ENCODE measurements at places on chromosomes 7 and 10. TPM values are rescaled to one million over a fixed set of nuclear protein-coding genes. Genes with fewer than 3 reads are reported as not detected.
A peak's percentile ranks its signal among the peaks of the same experiment; 100 is the strongest.

DNA sequence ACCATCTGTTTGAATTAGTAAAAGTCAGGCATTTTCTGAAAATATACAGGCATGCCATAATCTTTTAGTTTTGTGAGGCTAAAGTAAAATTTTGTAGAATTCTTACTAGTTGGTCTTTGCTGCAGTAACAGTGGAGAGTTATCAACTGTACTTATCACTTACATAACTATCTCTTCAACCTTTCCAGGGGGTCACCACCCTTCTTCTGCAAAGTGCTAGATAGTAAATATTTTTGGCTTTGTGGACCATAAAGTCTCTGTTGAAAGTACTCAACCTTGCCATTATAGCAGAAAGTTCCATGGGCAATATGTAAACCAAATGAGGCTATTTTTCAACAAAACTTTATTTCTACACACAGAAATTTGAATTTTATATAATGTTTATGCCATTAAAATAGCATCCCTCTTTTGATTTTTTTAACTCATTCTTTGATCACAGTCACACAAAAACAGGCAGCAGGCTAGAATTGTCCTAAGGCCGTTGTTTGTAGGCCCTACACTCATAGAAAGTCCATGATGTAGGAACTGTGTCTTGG lies 59.5 kb upstream of the KLF6 start:
- H3K27ac ChIP-seq = no peak overlapping the region
- H3K27me3 ChIP-seq = no peaks in the 10 kb centered on the region
- DNase-seq = no peak
- H3K36me3 ChIP-seq = no peaks in the 10 kb centered on the region

DNA sequence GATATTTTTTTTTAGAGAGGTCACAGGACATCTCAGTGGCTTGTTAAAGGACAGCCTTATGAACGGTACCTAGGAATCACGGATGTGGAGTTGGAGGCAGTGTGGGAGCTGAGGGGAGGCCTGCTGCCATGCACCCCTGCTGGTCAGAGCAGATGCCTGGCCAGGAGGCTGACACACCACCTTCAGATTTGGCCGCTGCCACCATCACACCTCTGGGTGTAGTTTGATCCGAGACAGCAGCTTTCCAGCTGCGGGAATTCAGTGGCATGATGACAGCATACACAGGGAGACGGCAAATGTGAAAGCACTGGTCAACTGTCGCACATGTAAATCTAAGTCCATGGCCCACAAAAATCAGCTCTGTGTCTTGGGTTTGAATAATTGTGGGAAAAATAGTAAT lies 285.4 kb downstream of the ADARB2 start:
- H3K27ac ChIP-seq = no peak overlapping the region
- no peak overlapping the region for H3K4me3 ChIP-seq
- H3K4me1 ChIP-seq = no peaks in the 10 kb centered on the region
- no peaks in the 10 kb centered on the region for H3K36me3 ChIP-seq

Gene C10orf53
- not detected for total RNA-seq

DNA sequence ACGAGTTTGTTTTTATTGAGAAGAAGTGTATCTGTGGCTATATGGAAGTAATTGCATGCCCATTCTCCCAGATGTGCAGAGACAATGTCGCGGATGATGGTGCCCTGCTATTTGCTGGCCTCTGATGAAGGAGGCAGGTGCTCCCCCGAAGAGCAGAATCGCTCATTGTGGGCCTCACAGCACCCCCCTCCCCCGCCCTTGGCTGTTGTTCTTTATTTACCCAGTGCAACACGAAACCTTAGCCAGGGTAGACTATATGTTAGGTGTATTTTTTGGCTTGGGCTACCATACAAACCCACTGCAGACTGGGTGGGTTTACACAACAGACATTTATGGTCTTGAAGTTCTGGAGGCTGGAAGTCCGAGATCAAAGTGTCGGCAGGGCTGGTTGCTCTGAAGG lies 3.4 kb upstream of the ADCY1 start:
- no peak for DNase-seq
- H3K4me3 ChIP-seq = no peak overlapping the region
- H3K27ac ChIP-seq = no peak overlapping the region
- H3K36me3 ChIP-seq = no peaks in the 10 kb centered on the region
- peaks cover 15% of the 10 kb centered on the region for H3K4me1 ChIP-seq

Gene ANKRD30A
- not detected for total RNA-seq

DNA sequence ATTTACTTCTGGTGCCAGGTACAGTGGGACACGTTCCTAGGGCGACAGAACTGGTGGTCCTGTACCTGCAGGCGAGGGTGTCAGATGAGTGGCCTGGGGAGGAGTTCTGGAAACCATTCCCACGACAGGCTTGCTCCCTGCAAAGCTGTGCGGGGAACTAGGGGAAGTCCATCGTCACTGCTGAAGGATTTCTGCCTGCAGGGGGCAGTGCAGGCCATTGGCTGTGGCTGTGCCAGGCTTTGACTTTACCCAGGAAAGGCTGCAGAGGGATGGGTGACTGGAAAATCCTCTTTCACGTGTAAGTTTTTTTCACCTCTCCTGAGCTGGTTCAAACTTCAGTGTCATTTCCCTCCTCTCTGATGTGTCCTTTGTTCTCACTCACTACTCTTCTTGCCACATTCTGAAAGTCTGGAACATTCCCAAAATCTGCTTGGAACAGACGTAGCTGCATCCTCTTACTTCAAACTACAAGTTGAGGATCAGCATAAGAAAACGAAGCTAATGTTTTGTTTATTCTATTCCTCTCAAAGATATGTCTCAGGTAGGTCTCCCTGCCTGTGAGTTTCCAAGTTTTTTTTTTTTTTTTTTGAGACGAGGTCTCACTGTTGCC lies 126.5 kb downstream of the SH2D4B start:
- no peak overlapping the region for H3K27ac ChIP-seq
- H3K4me1 ChIP-seq = peaks cover 11% of the 10 kb centered on the region
- peak; percentile 89 for DNase-seq
- H3K27me3 ChIP-seq = no peaks in the 10 kb centered on the region
- no peak overlapping the region for H3K4me3 ChIP-seq

GRCh38 chr10:48458662-48459048 lies 146.2 kb downstream of the ARHGAP22 start:
- peaks cover 10% of the 10 kb centered on the region for H3K4me1 ChIP-seq
- no peaks in the 10 kb centered on the region for H3K36me3 ChIP-seq
- no peak overlapping the region for H3K4me3 ChIP-seq

Gene CDHR1
- 2.7 TPM for total RNA-seq

DNA sequence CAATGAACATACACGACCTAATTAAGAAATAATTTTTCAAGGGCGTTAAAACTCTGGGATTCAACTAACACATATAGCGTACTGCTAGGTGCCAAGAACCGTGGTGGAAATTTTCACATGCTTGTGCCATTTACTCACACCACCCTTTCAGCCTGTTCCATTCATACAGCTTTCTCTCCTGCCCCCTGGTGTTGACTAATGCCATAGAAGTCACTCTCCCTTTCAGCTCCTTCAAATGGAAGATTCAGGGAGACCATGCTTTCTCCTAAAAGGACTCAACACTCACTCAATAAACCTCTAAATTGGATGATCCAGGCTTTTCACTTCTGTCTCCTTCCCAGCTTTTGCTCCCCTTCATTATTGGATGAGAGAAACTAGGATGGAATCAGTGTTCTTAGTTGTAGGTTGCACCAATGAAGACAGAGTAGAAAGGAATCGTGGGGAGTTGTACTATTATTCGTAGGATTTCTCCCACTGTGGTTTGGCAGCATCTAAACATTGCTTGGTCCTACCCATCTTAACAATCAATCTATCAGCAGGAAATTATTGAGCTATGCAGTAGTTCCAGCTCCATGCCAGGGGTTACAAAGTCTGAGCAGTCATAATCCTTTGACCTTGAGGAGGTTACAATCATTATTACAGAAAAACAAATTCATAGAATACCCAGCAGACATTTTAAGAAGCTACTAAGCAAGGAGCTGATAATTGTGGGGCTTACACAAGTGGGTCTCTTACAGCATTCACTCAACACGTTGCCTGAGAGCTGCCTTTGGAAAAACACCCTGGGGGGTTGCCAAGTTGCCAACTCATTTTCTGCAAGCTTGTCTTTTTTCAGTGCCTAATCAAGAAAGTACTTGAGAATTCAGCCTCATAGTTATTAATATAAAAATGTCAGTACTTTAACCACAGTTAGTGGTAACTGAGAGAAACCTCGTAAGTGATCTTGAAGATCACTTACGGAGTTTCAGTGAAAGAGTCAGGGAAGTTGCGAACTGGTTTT lies 2.8 kb upstream of the PPP1R3C start:
- H3K4me3 ChIP-seq = no peak overlapping the region
- no peak overlapping the region for H3K27ac ChIP-seq
- DNase-seq = peak; percentile 70
- H3K4me1 ChIP-seq = no peaks in the 10 kb centered on the region
- peaks cover 30% of the 10 kb centered on the region for H3K27me3 ChIP-seq
- no peaks in the 10 kb centered on the region for H3K36me3 ChIP-seq

Gene CRPPA
- 1.4 TPM for total RNA-seq

DNA sequence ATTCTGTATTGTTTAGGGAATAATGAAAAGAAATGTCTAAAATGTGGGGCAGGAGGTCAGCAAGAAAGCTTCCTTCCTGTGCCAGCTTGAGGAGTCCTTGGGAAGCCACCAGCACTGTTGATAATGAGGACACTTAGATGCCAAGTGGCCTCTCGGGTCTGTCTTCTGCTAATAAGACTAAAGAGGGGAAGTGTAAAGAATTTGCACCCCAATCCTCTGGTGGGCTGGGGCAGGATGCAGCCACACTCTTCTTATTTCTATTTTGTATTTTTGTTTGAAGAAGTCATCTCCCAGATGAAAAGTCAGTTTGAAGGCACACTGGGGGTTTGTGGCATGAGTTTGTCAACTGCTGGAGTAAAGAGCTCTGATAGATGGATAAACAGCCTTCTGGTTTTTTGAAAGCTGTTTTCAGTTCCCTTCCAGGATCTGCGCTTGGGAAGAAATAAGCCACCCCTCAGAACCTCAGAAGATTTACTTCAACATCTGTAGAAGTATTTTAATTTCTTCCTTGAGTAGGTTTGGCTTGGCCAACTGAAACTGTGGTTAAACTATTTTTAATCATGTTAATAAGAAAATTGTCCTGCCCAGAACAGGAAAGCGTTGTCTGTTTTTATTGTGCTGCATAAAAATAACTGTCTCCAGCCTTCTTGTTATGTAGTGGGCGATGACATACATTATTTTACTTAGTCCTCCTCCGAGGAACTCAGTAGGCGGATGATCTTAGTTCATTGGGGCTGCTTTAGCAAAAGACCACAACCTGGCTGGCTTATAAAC lies 128.8 kb upstream of the GPR26 start:
- H3K27me3 ChIP-seq = no peaks in the 10 kb centered on the region
- no peak for DNase-seq
- no peaks in the 10 kb centered on the region for H3K36me3 ChIP-seq
- H3K27ac ChIP-seq = no peak overlapping the region

Gene GHRHR
- not detected for total RNA-seq

Gene TMEM270
- not detected for total RNA-seq

Gene RTKN2
- 65.9 TPM for total RNA-seq

- no peak overlapping the region for H3K27ac ChIP-seq
- H3K4me3 ChIP-seq = no peak overlapping the region
- peaks cover 8% of the 10 kb centered on the region for H3K36me3 ChIP-seq
- no peaks in the 10 kb centered on the region for H3K27me3 ChIP-seq
- peaks cover 41% of the 10 kb centered on the region for H3K4me1 ChIP-seq
These were observed 9.8 kb downstream of the ZNF775 start for GRCh38 chr7:150388709-150389531.

- no peaks in the 10 kb centered on the region for H3K27me3 ChIP-seq
- H3K4me1 ChIP-seq = peaks cover 15% of the 10 kb centered on the region
- H3K36me3 ChIP-seq = peaks cover 49% of the 10 kb centered on the region
- DNase-seq = no peak
These were observed 10.8 kb downstream of the HNRNPA2B1 start for GRCh38 chr7:26189697-26190096.

DNA sequence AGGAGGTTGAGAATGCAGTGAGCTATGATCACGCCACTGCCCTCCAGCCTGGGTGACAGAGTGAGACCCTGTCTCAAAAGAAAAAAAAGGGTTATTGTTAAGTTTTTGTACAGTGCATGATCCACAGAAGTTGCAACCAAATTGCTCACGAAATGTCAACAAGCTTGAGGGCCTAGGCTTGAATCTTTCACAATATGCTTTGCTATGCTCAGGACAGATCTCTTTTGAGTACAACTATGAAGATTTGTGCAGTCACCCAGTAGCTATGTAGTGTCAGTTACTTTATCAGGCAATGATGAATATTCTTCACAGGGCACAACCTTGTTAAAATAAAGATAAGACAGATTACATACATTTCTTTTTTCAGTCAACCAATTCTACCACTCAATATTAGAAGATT lies 109.2 kb downstream of the PRTFDC1 start:
- no peak overlapping the region for H3K27ac ChIP-seq
- H3K4me1 ChIP-seq = peaks cover 14% of the 10 kb centered on the region
- no peak overlapping the region for H3K4me3 ChIP-seq
- no peaks in the 10 kb centered on the region for H3K36me3 ChIP-seq

DNA sequence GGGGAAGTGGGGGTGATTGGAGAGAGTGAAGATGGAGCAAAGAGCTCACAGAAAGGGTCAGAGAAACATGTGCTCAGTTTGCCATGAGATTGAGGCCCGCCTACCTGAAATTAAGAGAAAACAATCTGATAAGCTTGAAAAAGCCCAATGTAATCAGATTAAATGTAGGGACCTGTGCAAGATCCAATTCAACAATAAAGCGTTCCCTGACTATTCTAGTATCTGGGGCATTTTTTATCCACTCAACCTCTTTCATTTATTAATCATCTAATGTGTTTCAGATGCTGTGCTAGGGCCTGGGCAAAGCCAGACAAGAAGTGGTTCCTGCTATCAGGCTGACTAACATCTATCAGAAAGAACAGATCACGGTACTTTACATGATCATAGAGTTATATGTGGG lies 238.4 kb upstream of the MYO3A start:
- H3K4me1 ChIP-seq = peaks cover 5% of the 10 kb centered on the region
- H3K4me3 ChIP-seq = no peak overlapping the region
- no peaks in the 10 kb centered on the region for H3K27me3 ChIP-seq
- no peak overlapping the region for H3K27ac ChIP-seq

Gene AGMO
- 0.30 TPM for total RNA-seq

Gene EPHB4
- 106 TPM for total RNA-seq

DNA sequence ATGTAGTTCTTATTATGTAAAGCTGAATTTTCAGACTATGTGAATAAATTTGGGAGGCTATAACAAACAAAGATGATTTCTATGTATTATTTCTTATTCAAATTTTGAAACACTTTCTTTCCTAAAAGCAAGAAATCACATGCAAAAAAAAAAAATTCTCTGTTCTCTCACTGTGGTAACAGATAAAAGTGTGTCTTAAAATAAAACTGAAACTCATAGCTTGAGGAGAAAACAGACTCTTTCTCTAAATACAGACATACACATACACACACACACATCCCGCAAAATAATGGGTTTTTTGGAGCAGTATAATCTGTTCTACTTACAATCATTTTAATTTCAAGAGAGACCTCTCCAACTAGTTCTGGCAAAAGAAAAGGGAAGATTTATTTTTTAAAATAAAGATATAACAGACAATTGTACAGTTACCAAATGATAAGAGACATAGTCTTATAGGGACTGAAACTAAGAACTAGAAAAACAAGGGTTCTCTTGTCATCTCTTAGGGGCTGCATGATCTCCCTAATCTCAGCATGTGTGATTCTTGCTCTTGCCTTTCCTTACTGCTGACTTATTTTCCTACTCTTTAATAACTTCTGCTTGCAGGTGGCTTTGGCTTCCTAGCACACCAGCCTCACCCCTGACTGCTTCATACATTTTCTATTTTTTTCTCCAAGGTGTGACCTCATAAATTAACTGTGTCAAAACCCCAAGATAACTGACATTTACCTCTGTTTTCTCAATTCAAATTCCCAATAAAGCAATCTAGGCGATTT lies 483.5 kb upstream of the POT1 start:
- no peaks in the 10 kb centered on the region for H3K36me3 ChIP-seq
